ENCODE measurements at places on chromosomes 12 and 14.

DNA sequence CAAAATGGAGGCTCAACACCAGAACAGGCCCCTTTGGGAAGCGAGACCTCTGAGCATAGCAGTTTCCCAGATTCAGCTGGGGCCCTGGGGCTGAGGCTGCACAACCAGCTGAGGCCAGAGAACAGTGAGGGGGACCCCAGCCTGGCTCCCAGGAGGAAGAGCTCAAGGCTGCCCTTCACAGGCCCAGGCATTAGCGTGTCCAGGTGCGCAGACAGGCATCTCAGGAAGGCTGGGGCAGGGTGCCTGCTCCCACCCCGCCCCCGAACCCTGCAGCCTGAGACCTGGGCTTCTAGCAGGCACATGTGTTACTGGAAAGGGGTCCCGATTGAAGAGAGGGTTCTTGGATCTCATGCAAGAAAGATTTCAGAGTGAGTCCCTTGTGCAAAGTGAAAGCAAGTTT is 27.2 kb downstream of the CALM1 start:
- DNase-seq = no peak

DNA sequence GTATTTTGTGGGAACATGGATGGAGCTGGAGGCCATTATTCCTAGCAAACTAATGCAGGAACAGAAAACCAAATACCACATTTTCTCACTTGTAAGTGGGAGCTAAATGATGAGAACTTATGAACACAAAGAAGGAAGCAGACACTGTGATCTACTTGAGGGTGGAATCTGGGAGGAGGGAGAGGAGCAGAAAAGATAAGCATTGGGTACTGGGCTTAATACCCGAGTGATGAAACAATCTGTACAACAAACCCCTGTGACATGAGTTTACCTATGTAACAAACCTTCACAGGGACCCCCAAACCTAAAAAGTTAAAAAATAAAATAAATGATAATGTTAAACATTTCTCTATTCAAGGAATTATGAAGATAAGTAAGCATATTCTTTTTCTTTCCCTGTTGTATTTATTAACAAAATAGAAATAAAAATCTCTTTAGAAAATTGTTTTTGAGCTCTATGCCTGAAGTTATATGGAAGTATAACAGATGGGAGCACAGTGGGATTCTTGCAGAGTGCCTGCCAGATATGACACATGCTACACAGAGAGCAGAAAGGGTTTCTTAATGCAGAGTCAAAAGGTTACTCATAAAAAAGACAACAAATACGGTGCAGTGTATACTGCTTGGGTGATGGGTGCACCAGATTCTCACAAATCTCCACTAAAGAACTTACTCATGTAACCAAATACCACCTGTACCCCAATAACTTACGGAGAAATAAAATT is 52.0 kb upstream of the SYNE2 start:
- no peak for DNase-seq

GRCh38 chr14:51677738-51678137 is 26.0 kb downstream of the FRMD6 start:
- no peak for DNase-seq

GRCh38 chr12:106427917-106428316 is 70.4 kb downstream of the POLR3B start:
- DNase-seq = no peak

GRCh38 chr14:23494223-23494622 is 24.7 kb downstream of the NGDN start:
- DNase-seq = no peak

GRCh38 chr14:99729991-99730875 is 46.1 kb downstream of the CYP46A1 start:
- DNase-seq = no peak

All from foreskin keratinocyte (primary cell).